ENCODE measurements at places on chromosomes 12 and 14.

DNA sequence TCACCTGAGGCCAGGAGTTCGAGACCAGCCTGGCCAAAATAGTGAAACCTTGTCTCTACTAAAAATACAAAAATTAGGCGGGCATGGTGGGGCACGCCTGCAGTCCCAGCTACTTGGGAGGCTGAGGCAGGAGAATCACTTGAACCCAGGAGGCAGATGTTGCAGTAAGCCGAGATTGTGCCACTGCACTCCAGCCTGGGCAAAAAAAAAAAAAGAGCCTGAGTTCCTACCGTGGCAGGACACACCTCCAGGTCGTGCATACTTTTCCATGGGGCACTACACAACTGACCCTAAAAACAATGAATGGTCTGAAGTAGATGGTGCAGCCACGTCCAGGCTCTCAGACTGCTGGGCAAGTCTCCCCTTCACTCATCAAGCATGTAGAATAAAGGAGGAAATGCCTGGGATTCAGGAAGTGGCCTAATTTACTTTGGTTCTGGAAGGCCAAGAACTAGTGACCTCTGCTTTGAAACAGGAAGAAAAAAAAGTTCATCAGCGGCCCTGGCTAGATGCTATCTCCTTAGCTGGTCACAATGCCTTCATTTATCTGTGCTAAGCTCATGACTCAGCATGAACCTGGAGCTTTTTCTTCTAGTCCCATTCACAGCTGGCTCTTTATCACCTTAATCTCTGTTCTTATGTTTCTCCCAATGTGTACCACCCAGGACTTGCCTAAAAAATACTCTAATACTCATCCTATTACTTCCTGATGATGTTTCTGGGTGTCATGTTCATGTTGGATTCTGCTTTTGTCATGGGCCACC is 55.8 kb upstream of the OR6J1 start:
- DNase-seq, result no peak

GRCh38 chr14:33240466-33240865 is 301.8 kb downstream of the NPAS3 start:
- DNase-seq, result peak; percentile 74

DNA sequence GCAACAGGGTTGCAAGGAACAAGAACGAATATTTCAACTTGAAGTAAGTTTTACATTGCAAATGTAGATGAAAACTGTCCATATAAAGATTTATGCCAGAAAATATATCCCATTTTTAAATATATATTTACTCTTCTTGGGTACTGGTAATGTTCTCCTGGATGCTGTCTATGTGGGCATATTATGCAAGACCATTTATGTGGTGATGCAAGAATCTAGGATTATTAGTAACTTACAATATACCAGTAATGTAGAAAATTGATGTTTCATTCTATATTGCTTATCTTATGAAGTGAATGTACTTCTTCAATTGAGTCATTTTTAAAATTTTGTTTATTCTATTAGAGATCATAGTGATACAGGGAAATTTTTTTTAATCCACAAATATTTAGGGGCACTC is 25.1 kb downstream of the FGFR1OP2 start:
- DNase-seq, result no peak

DNA sequence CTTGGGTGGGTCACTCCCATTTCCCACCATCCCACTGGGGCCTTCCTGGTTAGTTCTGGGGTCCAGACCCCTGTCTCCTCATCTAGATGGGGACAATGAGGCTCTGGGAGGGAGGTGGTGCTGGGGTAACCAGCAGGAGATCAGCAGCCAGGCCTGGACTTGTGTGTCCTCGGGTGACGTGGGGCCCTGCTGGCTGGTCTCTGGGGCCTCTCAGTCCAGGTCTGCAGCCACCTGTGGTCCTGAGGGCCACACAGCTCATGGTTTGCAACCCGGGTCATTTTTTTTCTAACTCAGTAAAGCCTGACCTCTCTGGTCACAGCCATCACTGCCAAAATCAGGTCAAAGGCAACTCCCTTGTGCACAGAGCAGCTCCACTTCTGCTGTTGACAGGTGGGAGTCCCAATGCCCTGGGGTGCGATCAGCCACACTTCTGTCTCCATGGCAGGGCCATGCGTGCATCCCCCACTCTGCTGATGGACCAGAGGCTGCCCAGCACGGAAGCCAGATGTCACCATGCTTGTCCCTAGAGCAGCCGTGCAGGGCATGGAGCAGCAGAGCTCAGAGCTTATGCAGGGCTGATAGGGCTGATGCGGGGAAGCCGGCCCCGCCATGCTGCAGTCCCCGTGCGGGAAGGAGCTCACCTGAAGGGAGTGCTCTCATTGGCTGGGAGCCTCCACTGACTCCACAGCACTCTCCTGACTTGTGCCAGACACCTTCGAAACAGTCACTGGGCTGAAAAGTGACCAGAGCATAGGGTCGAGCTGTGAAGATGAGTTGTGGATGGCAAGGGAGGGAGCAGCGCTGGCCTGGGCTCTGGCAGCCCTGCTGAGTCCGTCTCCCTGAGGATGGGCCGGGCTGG is 250.9 kb downstream of the ADGRD1 start:
- no peak for DNase-seq

DNA sequence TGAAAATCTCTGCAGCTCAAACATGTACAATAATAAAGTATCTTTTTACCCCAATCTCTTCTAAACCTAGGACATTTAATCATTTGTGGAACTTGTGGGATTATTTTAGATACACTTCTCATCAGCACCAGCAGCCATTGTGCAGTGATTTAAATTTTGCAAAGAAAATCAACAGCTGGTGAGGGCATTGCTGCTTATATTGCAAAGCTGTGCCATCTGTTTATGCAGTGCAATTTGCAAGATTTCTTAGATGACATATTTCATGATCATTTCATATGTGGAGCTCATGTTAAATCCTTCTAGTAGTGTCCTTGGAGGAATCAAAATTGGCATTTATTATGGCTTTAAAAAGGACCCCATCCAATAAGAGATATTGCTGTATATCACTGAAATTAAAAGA is 320.7 kb downstream of the BTG1 start:
- no peak for DNase-seq

DNA sequence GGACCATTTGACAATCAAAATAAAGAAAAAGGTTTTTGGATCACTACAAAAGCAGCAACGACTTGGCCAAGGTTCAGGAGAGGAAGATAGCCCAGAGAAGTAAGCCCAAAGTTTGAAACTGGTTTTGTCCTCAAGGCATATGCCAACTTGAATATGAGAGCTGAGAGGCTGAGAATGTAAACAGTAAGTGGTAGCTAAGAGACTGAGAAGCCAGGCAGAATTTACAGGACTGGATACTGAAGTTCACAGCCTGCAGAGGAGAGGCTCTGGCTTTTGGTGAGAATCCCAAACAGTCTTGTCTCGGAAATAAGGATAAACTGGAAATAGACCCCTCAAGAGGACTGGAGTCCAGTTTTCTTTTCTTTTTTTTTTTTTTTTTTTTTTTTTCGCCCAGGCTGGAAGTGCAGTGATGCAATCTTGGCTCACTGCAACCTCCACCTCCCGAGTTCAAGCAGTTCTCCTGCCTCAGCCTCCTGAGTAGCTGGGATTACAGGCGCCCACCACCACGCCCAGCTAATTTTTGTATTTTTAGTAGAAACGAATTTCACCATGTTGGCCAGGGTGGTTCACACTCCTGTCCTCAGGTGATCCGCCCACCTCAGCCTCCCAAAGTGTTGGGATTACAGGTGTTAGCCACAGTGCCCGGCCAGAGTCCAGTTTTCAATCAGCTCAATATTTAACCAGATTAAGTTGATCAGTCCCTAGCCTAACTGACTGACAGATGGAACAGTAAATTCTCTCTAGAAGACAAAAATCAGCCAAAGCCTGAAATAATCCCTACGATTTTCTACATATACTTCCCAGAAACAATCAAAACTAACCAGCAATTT is 82.6 kb upstream of the COCH start:
- DNase-seq, result no peak

GRCh38 chr14:72541546-72541945 is 352.4 kb downstream of the DPF3 start:
- DNase-seq, result no peak
